Neuronal stem cell (in vitro differentiated cells): ENCODE measurements at places on chromosomes 2 and 18.
A peak's percentile ranks its signal among the peaks of the same experiment; 100 is the strongest.

DNA sequence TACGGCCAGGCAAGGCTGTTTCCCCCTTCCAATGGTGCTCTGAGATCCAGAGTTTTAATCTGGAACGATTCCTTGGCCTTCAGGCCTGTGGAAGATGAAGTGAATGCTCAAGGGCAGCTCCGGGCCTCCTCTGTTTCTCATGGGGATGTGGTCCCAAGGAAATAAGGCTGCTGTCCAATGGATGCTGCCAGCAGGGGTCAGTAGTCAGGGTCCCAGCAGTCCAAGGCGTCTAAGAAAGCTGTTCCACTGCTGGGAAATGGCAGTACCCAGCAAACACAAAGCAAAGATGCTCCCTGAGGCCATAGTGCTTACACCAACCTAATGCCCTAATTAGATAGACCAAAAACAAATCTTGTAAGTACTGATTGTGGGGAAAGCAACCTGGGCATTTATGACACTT lies 12.5 kb downstream of the NMS start:
- no peak for DNase-seq

DNA sequence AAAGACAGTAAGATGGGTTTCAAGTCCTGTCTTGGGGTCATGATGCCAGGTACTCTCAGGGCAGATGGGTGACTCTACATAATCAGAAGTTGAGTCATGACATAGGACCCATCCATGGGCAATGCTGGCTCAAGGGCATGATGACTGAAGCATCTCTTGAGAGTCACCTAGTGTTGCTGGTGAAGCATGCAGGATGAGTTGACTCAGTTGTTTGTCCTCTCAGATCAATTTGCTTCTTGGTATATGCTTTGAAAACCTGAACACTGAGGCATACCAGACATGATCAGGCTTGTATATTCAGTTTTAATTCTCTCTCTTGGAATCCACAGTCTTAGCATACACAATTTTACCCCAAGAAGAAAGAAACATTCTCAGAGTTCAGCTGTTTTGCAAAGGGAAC lies 658.9 kb upstream of the NXPH2 start:
- DNase-seq: no peak

GRCh38 chr2:149572102-149572953 lies 15.2 kb downstream of the MMADHC start:
- DNase-seq: no peak

DNA sequence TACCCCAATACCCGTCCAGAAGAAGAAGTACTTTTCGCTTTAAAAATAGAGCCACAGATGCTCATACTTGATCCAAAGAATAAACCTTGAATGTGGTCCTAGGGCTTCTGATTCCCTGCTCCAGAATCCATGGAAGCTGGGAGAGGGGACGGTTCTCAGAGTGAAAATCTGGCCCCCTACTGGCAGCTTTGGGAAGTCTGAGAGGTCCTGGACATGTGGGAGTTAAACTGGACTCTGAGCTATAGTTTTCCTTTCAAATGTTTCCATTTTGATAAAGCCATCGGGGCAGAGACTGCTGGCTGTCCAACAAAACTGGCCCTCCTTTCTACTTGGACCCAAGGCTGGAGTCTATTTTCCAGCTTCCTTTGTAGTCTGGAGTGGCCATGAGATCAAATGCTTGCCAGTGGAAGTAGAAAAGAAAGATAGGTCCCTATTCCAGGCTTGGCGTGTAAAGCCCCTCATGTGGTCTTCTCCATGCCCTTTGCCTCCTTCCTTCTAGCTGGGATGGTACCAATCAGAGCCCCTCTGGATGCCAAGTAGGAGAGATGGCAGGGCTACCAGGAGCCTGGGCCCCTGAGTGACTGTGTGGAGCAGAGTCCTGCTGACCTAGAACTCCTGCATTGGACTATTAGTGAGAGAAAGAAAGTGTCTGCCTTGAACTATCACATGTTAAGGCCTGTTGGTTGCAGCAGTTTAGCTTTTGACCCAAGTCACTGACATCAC lies 37.7 kb upstream of the TBC1D8 start:
- peak; percentile 27 for DNase-seq

GRCh38 chr2:84846041-84846663 lies 34.7 kb downstream of the TRABD2A start:
- DNase-seq: no peak

- no peak for DNase-seq
These were observed 37.7 kb upstream of the MEX3C start for GRCh38 chr18:51235009-51235789.

DNA sequence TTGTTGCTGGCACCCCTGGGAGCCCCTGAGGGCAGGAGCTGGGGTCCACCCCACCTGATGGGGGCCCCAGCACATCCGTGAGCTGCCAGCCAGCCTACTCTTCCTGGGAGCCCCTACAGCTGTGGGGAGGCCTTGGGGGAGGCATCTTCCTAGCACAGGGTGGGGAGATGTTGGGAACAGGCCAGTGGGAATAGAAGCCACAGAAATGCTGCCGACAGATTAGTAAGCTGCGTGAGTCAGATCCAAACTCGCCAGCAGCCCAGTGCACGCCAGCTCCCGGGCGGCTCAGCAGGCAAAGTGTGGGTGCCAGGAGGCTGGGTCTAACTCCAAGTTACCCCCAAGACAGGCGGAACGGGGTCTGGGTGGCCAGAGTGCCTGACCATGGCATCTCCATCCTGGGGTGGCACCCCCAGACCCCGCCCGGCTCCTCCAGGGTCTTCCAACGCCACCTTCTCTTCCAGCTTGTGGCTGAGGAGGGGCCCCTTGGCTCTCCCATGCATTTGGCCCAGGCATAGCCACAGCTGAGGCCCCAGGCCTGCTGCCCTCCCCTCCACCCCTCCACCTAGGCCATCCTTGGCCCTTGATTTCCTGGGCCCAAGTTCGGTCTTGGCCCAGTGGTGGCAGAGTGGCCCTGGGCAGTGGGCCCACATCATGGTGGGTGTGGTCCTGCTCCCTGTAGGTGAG lies 15.3 kb downstream of the CROCC2 start:
- DNase-seq: no peak

GRCh38 chr18:70046207-70046606 lies 98.5 kb upstream of the CD226 start:
- no peak for DNase-seq

DNA sequence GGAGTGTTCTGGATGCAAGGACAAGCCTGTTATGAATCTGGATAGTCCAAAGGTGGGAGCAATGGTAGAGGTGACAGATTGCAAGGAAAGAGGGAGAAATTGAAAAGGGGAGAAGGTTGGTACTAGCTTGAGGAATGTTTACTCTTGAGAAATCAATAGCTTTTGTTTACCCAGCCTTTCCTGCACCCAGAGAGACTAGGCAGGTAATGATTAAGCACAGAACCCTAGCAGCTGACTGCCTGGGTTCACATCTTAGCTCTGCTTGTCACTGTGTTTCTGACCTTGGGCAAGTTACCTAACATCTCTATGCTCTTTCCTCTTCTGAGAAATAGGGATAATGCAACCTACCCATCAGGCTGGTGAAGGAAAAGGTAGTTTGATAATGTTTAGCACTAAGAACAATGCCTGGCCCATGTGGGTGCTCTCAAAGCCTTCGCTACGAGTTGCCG lies 178.6 kb downstream of the MGAT5 start:
- DNase-seq: no peak

DNA sequence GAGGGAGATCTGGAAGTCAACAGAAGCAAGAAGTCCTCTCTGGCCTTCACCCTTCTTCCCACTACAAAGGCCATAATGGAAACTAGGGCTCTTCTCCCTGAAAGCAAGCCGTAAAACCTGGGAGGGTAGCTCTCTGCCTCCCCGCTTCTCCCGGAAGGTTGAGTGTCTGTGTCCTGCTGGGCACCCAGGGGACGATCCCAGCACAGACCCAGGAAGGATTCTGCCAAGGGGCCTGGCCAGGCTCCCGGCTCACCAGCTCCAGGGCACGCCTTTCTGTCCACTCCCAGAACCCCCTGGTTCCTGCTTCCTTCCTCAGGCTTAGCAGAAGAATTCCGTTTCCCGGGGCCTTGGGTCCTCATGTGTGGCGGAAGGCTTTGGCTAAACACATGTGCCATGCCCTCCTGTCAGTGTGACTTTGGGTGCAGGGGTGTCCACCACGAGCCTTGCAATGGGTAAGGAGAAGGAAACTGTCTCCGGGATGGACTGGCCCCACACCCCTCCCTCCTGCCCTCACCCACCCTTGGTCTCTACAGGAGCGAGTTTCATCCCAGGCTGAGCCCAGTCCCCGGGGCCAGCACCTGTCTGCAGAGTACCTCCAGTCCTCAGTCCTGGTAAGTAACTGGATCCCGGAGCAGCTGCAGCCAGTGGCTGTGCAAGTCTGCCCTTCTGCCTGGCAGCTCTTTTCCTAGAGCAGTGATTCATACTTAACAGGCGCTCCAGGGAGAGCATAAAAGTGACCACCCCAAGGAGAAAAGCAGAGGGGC lies 135.8 kb downstream of the TPO start:
- DNase-seq: no peak

GRCh38 chr18:61859113-61859512 lies 33.7 kb downstream of the RNF152 start:
- DNase-seq: no peak

DNA sequence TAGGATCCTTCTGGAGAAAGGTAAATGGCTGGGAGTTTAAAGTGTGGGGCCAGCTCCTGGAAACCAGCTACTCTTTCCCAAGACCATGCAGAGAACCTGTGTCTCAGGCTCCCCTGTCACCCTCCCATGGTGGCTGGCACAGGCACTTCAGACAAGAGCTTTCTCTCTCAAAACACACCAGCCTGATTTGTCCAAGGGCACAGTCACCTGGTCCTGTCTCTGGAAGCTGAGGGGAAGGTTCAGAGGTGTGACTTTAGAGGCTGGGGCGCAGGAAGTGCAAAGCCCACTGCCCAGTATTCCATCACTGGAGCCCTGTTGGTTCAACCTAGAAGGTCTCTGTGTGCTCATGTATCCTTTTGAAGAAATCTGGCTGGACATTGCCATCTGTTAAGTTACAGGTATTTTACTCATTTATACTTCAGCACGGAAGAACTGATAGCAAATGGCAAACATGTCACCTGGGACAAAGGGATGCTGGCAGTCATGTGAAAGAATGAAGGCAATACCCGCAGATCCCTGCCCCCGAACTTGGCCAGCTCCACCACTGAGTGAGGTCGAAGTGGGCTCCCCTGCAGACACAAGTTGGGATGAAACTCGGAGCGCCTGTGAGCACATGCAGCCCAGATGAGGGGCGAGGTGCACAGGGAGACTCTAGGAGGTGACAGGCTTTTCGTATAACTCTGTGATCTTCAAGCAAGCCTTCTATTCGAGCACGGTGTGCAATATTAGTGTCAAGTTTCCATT lies 96.9 kb upstream of the MGAT4A start:
- no peak for DNase-seq

GRCh38 chr2:161243312-161243711 lies 64.9 kb upstream of the PSMD14 start:
- DNase-seq: no peak

GRCh38 chr2:81412681-81413080 lies 1108.1 kb upstream of the LRRTM1 start:
- DNase-seq: no peak
